Sciatic nerve (tissue), 2 donors: ENCODE measurements at places on chromosomes 3 and 15. TPM values are rescaled to one million over a fixed set of nuclear protein-coding genes. Genes with fewer than 3 reads are reported as not detected.

CD200R1 gene
- total RNA-seq, result 3.2 TPM

CPN2 gene
- not detected for total RNA-seq

CCDC32 gene
- total RNA-seq, result 31.3 TPM

SLITRK3 gene
- total RNA-seq, result not detected

GHRL gene
- total RNA-seq, result 2.1 TPM

SEC22C gene
- total RNA-seq, result 59.5 TPM

AMOTL2 gene
- 158 TPM for total RNA-seq

ERC2 gene
- 1.7 TPM for total RNA-seq

MCTP2 gene
- total RNA-seq, result 32.3 TPM

DCP1A gene
- 30.8 TPM for total RNA-seq

SPATA12 gene
- total RNA-seq, result not detected

CRYGS gene
- total RNA-seq, result 4.5 TPM

SEMA3G gene
- total RNA-seq, result 38.3 TPM

NR1I2 gene
- not detected for total RNA-seq

SENP8 gene
- 2.4 TPM for total RNA-seq

SCN11A gene
- total RNA-seq, result 0.71 TPM

CLEC3B gene
- 105 TPM for total RNA-seq

IQGAP1 gene
- total RNA-seq, result 202 TPM

CCDC39 gene
- 0.58 TPM for total RNA-seq

ABTB1 gene
- 98.8 TPM for total RNA-seq

UROC1 gene
- not detected for total RNA-seq

SAMD7 gene
- not detected for total RNA-seq

IGSF11 gene
- 19.8 TPM for total RNA-seq

LTF gene
- total RNA-seq, result 11.3 TPM

MBNL1 gene
- 215 TPM for total RNA-seq

OSBPL10 gene
- total RNA-seq, result 27.0 TPM

CYP19A1 gene
- total RNA-seq, result 24.0 TPM

TGM4 gene
- not detected for total RNA-seq

SEMA6D gene
- 42.8 TPM for total RNA-seq

MME gene
- total RNA-seq, result 296 TPM

ADAMTS9 gene
- total RNA-seq, result 185 TPM

ANKRD63 gene
- not detected for total RNA-seq

CKMT1A gene
- total RNA-seq, result 0.36 TPM

ARPP19 gene
- 191 TPM for total RNA-seq

POLQ gene
- total RNA-seq, result 0.09 TPM

SCN5A gene
- 2.7 TPM for total RNA-seq

RTP1 gene
- total RNA-seq, result not detected

SPINK8 gene
- total RNA-seq, result not detected

GOLGA6L7 gene
- total RNA-seq, result not detected

RTP4 gene
- 2.1 TPM for total RNA-seq

DNAH12 gene
- 0.80 TPM for total RNA-seq

C2CD4A gene
- total RNA-seq, result not detected

OXTR gene
- total RNA-seq, result 1.3 TPM

UBL7 gene
- total RNA-seq, result 32.0 TPM

ALAS1 gene
- 39.1 TPM for total RNA-seq

GASK1A gene
- 17.8 TPM for total RNA-seq

BOC gene
- total RNA-seq, result 114 TPM

CDHR4 gene
- 1.6 TPM for total RNA-seq

RHCG gene
- total RNA-seq, result not detected

PRRT3 gene
- total RNA-seq, result 1.5 TPM

TF gene
- total RNA-seq, result 40.6 TPM

ZNF660 gene
- 8.9 TPM for total RNA-seq

EFHB gene
- 8.4 TPM for total RNA-seq

HESX1 gene
- total RNA-seq, result 0.89 TPM

DLG1 gene
- total RNA-seq, result 116 TPM
